ENCODE measurements at places on chromosomes 16 and 17. TPM values are rescaled to one million over a fixed set of nuclear protein-coding genes. Genes with fewer than 3 reads are reported as not detected.

SSTR5 gene
- not detected for total RNA-seq

ITGB3 gene
- total RNA-seq, result not detected

NEUROD2 gene
- total RNA-seq, result not detected

CACNG3 gene
- not detected for total RNA-seq

MT1A gene
- total RNA-seq, result not detected

PRSS22 gene
- not detected for total RNA-seq

NPIPA2 gene
- 1.5 TPM for total RNA-seq

GRCh38 chr16:30535106-30535776 is 583 bp upstream of the ZNF747 start:
- no peak for DNase-seq

- DNase-seq, result no peak
These were observed 68.6 kb downstream of the SEC14L1 start for GRCh38 chr17:77209330-77209748.

DNA sequence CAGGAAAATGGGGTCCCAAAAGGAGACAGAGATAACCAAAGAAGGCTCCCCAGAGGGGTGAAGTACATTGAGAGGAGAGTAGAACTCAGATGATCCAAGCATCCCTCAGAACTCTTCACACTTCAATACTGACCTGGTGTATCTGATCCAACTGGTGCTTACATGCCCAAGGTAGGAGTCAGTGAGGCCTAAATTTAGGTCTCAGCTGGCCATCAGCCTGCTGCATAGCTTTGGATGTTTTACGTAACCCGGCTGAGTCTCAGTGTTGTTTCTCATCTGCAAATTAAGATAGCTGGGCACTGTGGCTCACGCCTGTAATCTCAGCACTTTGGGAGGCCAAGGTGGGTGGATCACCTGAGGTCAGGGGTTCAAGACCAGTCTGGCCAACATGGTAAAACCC is 11.6 kb upstream of the GOSR2 start:
- DNase-seq, result no peak

- DNase-seq, result no peak
These were observed 48.0 kb upstream of the NDRG4 start for GRCh38 chr16:58451945-58452401.

DNA sequence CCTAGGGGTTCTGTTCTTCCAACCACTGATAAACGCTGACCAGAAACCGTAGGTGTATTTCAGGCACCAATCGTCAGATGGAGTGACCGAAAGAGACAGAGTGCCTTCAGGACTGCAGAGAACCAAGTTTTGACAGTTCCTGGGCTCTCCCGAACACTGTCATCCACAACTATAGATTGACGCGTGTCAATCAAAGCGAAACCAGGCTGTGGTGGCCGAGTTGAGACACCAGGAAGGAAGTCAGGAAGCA is 11.9 kb upstream of the AURKB start:
- no peak for DNase-seq

GRCh38 chr17:82493226-82493781 is 26.2 kb upstream of the FOXK2 start:
- DNase-seq, result no peak

DNA sequence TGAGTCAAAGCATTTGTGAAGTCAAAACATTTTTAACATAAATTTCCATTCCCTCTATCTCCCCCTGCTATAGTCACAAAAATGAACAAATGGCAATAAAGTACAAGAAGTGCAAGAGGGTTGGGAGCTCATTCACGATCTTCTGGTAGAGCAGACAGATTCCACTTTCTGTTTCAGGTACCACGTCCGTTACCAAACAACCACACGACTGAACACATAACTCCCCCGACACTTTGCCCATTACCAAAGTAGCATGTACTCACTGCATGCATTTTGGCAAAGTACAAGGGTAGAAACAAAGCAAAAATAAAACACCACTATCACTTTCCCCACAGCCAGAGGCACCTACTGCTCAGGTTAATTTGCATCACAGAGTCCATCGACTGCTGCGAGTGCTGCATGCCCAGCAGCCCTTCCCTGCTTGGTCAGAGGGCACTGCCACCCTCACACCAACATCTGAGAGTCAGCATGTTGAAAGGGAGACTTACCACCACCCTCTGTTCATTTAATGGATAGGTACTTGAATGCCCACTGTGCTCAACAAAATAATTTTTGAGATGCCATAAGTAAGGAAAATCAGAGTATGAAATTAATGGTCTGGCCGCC is 150.3 kb upstream of the AXIN2 start:
- DNase-seq, result no peak

DNA sequence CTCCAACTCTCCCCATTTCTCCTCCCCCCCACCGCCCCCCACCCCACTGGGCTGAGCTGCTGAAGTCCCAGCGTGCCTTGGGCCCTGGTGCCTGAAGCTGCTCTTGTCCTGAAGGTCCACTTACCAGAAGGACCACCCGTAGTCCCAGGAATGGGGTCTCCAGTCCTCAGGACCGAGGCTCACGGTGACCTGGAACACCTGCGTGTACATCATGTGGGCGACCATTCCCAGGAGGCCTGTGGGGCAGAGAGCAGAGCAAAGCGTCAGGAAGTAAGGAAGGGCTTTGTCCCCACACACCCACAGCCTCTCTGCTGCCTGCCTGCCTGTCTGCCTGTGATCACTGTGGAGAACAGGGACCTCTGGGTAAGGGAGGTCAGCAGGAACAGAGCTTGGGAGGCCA is 218.7 kb downstream of the GSG1L start:
- DNase-seq, result no peak

DNA sequence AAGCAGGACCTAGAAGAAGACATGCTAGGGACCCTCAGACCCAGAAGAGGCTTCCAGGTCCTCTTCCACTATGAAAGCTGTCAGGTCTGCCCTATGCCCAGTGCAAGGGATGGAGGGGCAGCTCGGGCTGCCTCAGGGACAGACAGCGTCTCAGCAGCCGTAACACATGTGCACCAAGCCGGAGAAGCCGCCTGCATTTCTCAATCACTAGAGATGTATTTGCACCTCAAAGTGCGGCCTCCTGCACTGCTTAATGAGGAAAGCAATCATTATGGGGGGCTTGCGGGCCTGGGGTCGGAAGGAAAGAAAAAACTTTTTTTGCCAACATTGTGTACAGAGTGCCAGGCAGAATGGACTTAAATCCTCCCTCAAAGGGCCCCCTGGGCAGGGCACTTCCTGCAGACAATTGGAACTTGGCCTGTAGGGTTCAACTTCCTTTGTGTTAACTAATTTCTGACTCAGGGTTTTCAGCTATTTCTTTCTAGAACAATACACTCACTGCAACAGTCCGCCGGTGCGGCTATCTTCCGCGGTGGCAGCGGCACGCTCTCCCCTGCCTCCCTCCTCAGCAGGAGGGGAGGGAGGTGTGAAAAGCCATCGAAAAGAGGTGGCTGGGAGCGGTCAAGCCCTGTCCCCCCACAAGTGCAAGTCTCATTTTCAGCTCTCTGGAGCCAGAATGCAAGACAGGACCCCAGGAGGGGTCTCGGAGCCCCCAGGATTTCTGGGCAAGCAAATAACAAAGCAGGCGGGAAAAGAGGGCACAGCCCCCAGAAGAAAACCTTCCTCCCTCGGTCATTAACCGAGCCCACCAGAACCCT is 101.2 kb downstream of the ZNF423 start:
- DNase-seq, result no peak

GRCh38 chr17:9380361-9380760 is 195.3 kb downstream of the STX8 start:
- no peak for DNase-seq

All from activated naive CD8-positive, alpha-beta T cell treated with anti-CD3 and anti-CD28 coated beads, Interleukin-2, amount 10 ng/mL, durations not matched to agents 7 days and 5 days (primary cell).